ENCODE measurements at places on chromosomes 3 and 15.

GRCh38 chr15:70947351-70948335 lies 55.0 kb downstream of the LRRC49 start:
- DNase-seq: no peak

DNA sequence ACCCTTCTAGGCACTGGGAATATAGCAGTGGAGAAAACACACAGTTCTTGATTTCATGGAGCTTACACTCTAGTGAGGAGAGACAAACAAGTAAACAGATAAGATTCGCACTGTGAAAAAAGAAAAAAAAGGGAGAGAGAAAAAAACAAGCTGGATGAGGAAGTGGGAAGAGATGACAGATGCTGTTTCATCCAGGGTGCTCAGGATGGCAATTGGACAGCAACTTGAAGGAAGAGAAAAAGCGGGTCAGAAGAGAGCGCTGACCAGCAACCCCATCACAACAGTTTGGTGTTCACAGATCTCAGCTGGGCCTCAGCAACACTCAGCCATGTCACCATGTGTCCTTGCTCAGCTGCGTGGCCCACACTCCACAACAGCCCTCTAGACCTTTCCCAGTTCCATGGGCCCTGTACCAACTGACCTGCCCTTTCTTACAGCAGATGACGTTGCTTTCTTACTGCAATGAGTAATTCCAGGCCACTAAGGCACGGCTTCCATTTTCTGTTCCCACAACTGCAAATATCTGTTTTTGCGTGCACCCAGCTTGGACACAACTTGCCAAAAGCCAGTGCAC lies 230.8 kb downstream of the MEX3B start:
- DNase-seq: no peak

GRCh38 chr3:53161450-53161819 lies 426 bp downstream of the PRKCD start:
- DNase-seq: peak; percentile 73

- DNase-seq: no peak
These were observed 928.9 kb downstream of the FHIT start for GRCh38 chr3:60322298-60322856.

GRCh38 chr3:50296721-50297383 lies 2.4 kb downstream of the HYAL3 start:
- no peak for DNase-seq

All from inflammatory macrophage treated with lipopolysaccharide for 1 hour (primary cell).